ENCODE measurements at places on chromosomes 16 and 17.

DNA sequence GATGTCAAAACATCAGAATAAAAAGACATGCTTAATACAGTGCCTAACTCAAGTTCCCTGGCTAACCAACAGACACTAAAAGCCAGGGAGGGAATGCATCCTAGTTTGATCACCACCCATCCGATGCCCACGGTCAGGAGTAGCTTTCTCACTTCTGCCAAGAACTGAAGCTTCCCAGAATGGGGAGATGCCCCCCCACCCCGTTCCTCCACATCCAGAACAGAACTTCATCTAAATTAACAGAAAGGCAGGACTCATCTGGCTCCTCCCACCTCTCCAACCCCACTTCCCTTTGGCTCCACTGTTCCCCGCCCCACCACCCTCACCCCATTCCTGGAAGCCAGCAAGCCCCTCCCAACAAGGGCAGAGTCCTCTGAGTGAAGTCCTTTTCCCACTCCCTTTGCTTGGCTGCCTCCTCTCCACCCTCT is 33.7 kb downstream of the GDE1 start:
- DNase-seq = peak; percentile 50

DNA sequence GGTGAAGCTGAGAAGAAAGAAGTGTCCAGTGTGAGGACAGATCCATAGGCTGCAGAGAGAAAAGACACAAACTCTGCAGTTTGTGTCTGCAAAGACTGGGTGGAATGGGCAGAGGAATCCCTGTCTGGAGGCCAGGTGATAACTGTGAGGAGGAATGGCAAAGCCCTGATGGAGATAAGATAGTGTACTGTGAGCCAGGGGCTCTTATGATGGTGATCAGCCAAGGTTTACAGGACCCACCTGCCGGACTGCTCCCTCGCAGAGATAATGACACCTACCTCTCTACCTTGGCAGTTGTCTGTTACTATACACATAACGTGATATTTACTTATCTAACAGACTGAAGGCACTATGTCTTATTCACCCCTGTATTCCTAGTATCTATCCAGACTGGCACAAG is 92.6 kb upstream of the ASIC2 start:
- DNase-seq = no peak

DNA sequence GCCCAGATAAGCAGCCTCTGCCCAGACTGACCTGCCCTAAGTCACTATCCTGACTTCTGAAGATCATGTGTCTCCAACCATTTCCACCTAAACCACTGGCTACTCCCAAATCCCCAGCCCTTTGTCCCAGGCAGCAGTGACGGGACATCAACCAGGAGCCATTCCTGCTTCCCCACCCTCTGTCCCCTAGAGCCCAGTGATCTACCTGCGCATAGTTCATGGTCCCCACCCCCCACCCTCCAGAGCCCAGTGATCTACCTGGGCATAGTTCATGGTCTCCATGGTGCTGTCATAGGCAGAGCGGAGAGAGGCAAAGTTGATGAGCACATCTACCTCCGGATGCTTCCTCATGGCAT is 26.8 kb downstream of the ACLY start:
- DNase-seq = no peak

DNA sequence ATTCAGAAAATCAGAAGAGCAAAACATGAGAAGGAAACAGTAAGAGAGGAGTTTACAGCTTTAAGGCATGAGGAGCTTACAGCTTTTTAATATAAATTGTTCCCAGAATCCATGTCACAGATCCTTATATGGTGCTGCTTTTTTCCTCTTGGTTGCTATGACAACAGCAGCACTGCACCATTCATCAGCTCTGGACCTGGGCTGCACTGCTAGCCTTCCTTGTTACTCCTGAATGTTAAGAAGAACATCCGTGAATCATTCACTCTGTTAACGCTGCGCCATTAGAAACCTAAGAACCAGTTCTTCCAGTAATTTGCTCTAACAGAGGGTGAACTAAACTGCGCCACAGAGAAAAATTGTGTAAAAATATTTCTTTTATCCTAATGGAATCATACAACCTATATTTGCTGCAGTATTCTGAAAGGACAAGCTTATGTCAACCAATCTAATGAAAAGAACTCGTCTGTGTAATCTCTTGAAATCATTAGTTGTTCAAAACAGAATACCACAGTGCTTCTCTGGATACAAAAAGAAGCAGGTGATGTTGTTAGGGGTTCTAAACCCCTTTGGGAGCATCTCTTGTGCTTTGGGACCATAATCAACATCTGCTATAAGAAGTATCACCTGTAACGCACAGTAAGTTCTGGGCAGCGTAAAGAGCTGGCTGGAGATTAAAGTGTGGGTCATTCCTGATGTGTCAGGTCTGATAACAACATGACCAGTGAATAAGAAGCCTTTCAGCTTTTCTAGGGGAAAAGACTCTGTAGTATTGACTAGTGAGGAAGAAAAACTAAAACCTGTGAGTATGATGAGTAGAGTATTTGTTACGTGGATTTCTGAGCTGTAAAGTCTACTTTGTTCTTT is 151.2 kb downstream of the TANC2 start:
- no peak for DNase-seq

DNA sequence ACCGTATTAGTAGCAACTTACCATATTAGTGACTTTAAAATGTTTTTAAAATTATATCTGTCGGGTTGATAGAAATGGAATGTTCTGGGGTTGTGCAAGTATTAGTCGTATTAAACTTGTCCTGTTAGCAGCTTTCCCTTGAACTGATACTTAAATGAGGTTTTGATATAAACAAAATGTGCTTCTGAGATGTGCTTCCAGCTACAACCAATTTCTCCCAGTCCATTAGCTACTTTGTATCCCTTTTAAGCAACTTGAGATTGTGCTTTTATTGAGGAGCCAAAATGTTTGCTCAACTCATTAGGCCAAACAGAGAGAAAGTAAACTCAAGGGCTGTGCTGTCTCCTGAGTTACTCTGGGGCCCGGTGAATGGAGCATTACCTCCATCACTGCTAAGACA is 255.0 kb upstream of the RBFOX1 start:
- no peak for DNase-seq

GRCh38 chr16:63473725-63474124 is 1437.5 kb upstream of the CDH8 start:
- DNase-seq = no peak

- DNase-seq = no peak
Observed at GRCh38 chr16:57213462-57213861, 27.3 kb downstream of the RSPRY1 start.

DNA sequence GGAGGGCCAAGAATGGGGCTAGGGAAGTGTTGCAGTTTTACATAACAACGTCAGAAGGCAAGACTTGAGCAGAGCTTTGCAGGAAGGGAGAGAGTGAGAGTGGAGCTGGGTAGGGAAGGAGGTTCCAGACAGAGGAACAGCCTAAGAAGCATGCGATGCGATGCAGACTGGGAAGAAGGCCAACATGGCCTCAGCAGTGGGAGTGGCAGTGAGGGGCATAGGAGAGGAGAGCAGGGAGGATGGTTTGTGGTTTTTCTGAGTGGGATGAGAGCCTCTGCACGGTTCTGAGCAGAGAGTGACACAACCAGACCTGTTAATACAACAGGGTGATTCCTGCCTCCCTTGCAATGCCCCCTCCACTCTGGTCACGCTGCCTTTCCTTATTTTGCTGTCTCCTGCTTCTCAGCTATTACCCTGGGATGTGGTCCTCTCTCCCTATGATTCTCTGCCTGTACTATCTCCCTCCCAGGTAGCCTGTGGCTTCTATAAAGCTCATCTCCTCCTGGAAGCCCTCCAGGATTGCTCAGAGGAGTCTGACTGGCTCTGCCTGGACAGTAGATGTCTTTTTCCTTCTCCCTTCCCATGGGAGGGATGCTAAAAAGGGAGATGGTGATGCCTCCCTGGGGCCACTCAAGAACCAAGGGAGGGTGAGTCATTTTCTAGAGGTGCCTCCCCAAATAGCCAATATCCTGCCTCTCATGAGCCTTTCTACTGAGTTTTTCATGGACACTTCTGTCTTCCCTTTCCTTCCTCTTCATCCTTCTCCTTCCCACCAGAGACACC is 38.7 kb upstream of the NGFR start:
- DNase-seq = no peak
